ENCODE measurements at places on chromosomes 7 and 10. TPM values are rescaled to one million over a fixed set of nuclear protein-coding genes. Genes with fewer than 3 reads are reported as not detected.

GRCh38 chr10:126126866-126127265 is 230.5 kb downstream of the FANK1 start:
- no peaks in the 10 kb centered on the region for H3K36me3 ChIP-seq
- H3K27me3 ChIP-seq, result no peaks in the 10 kb centered on the region
- DNase-seq, result no peak

- peaks cover 28% of the 10 kb centered on the region for H3K4me1 ChIP-seq
- no peaks in the 10 kb centered on the region for H3K27me3 ChIP-seq
- no peak overlapping the region for H3K4me3 ChIP-seq
- no peak for DNase-seq
Observed at GRCh38 chr10:97024168-97025073, 161.3 kb downstream of the SLIT1 start.

DNA sequence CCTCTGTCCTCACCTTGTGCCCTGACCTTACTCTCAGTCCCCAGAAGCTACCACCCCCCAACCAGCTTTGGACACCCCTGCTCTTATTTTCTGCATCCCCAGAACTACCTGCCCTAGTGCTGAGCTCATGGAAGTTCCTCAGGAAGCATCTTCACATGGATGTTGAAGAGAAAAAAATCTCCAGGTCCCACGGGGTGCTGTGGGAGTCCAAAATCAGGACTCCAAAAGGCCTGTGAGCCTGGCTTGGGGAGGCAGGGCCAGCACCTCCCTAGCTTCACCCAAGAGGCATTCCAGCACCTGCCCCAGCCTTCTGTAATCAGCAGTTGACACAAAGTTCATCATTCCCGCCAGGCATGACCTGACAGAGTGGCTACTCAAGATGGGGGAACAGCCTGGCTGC is 20.7 kb upstream of the GDF10 start:
- H3K27ac ChIP-seq, result no peak overlapping the region
- no peaks in the 10 kb centered on the region for H3K27me3 ChIP-seq
- peaks cover 12% of the 10 kb centered on the region for H3K4me1 ChIP-seq
- no peaks in the 10 kb centered on the region for H3K36me3 ChIP-seq

Gene NPY
- not detected for total RNA-seq

Gene SYT15B
- not detected for total RNA-seq

Gene PRSS2
- total RNA-seq, result not detected

Gene KCNMA1
- 3.7 TPM for total RNA-seq

Gene TEX47
- not detected for total RNA-seq

Gene NXPH1
- total RNA-seq, result not detected

Measured in neural progenitor cell (in vitro differentiated cells).